ENCODE measurements at places on chromosomes 5 and 9. TPM values are rescaled to one million over a fixed set of nuclear protein-coding genes. Genes with fewer than 3 reads are reported as not detected.

DNA sequence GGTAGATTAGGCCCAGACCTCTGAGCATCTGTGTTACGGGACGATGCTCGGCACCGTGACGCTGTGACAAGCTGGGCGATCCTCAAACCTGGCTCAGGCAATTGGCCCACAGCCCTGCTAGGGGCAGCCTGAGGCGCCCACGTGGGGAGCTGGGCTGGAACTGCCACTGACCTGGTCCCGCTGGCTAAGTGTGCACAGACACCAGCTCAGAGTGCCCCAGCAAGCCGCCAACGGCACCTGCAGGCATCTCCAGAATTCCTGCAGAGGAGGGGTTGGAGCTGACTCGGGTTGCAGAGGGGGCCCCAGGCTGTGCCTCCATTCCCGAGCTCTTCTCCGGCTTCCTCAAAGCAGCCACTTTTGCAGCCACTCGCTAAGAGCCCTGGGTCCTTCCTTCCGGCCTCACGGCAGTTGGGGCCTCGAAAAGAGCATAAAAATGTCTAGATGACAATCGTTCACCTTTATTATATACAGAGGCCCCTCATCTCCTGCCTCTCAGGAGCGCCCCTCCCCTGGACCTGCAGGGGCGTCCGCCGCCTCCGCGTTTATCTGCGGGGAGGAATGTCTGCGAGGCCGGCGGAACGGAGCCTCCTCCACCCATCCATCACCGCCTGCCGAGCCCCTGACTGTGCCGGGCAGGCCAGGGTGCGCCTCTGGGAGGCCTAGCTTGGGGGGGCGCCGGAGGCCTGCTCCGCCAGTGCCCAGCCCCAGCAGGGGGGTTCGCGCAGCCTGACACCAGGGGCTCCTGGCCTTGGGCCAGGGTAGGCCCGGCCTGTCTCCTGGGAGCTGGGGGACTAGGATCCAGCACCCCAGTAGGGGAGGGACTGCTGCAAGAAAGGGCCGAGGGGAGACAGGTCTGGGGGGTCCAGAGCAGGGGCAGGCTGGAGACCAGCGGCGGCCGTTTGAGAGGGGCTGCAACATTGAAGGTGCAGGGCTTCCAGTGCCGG lies 144.9 kb downstream of the BARX1 start:
- H3K4me1 ChIP-seq, result peaks cover 18% of the 10 kb centered on the region
- no peak for DNase-seq
- H3K36me3 ChIP-seq, result no peaks in the 10 kb centered on the region
- no peak overlapping the region for H3K27ac ChIP-seq

DNA sequence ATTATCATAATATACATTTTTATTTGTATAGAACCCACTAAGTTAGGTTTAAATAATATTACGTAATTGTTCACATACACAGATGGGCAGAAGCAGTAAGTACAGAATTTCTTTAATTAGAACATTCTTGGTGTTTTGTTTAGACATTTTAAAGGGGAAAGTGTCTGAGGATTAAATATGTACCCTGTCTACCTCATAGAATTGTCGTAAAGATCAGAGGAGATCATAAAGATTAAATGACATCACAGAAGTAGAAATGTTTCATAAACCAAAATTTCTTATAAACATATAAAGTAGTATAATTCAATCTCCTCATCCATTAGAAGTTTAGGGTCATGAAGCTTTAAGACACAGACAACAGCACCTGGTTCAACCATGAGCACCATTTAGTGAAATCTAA lies 20.1 kb downstream of the DEPDC1B start:
- H3K36me3 ChIP-seq, result peaks cover 13% of the 10 kb centered on the region
- H3K27me3 ChIP-seq, result no peaks in the 10 kb centered on the region
- no peak for DNase-seq
- H3K27ac ChIP-seq, result no peak overlapping the region

GRCh38 chr5:78295035-78295961 lies 800 bp upstream of the AP3B1 start:
- DNase-seq, result peak; percentile 34
- H3K36me3 ChIP-seq, result peaks cover 1% of the 10 kb centered on the region
- H3K27me3 ChIP-seq, result peaks cover 4% of the 10 kb centered on the region

DNA sequence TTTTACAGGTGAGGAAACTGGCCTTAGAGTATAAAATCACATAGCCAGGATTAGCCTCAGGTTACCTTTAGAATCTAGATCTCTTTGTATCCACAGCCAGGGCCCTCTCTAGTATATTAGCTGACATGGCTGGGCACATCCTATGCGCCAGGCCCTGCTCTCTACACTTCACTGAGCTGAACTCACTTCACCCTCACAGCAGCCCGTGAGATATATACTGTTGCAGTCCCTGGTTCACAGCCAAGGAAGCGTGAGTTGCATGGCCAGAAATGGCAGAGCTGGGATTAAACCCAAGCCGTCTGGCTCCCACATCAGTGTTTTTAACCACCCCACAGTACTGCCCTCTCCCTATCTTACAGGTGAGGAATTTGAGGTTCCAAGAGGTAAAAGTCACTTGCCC lies 58.4 kb downstream of the DAB2IP start:
- no peak overlapping the region for H3K27ac ChIP-seq
- no peaks in the 10 kb centered on the region for H3K36me3 ChIP-seq
- peaks cover 12% of the 10 kb centered on the region for H3K4me1 ChIP-seq
- H3K4me3 ChIP-seq, result no peak overlapping the region
- DNase-seq, result no peak

DNA sequence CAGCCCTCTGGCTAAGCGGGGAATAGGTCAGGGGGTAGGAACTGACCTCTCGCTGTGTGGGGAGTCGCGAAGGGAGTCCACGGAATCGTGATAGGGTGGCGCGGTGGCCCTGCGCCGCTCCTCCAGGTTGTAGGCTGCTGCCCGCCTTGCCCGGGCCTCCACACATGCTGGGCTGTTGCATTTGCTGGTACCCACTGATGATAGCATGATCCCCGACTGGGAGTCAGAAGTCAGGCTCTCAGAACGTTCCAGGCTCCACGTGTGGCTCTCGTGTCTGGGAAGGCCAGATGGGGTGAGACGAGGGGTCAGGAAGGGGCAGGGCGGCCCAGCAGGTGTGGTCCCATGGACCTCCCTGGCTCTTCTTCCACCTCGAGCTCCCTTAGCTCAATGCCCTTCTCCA lies 56.0 kb downstream of the PSD2 start:
- H3K4me1 ChIP-seq, result no peaks in the 10 kb centered on the region
- H3K27ac ChIP-seq, result no peak overlapping the region
- DNase-seq, result no peak
- no peak overlapping the region for H3K4me3 ChIP-seq
- no peaks in the 10 kb centered on the region for H3K36me3 ChIP-seq

DNA sequence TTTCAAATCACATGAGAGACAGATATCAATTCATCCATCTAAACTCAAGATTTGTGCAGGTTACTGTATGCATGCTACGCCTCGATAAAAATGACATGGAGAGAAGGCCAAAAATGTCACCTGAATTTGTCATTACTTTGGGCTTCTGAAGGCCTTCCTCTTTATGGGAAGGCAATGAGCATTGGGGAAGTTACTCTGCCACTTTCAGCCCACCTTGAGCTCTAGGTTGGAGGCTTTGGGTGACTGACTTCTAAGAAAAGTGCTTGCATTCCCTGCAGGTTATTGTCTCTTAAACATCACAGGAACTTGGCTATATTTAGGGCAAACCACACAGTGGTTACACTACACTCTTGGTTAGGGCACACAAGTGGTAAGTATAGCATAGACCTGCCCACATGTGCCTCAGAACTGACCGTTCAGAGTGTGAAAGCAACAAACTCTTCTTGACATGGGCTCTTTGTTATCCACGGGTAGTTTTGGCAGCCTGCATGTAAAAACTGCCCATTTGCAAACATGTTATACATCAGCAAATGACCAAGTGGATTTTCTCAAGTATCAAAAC lies 169.5 kb downstream of the ZNF608 start:
- no peak overlapping the region for H3K4me3 ChIP-seq
- no peak overlapping the region for H3K27ac ChIP-seq
- H3K27me3 ChIP-seq, result no peaks in the 10 kb centered on the region
- peaks cover 69% of the 10 kb centered on the region for H3K4me1 ChIP-seq
- no peak for DNase-seq
- no peaks in the 10 kb centered on the region for H3K36me3 ChIP-seq

GRCh38 chr9:68973619-68974018 lies 40.3 kb downstream of the PRKACG start:
- H3K36me3 ChIP-seq, result no peaks in the 10 kb centered on the region
- peaks cover 3% of the 10 kb centered on the region for H3K4me1 ChIP-seq
- H3K27ac ChIP-seq, result no peak overlapping the region

DNA sequence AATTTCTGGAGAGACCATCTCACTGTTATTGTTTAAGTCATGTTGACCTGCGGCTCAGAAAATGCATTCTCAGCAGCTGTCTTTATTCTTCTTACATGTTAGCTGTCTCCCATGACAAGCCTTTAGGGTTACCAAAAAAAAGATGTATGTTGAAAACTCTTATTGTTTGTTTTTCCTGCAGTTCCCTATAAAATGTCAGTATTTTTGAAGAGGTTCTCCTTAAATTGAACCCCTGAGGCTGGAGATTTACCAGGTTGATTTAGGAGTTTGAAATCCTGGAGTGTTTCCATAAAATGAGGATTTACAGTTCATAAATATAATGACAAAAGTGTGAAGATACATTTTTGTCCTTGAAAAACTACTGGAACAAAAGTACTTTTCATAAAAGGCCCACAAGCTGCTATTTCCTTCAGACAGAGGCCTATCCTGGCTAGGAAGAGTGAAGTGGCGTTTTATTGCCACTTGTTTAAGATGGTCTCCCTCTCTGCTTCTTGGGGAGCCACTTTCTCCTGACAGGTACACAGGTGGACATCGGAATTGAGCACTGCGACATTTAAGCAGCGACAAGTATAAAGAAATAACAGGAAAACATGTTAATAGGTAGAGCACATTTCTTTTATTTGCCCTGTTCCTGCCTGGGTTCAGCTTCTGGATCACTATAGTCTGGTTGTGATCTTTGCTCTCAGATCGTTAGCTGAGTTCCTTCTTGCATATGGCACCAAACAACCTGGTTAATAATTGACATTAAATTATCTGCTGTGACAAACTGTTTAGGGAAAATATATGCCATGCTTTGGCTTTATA lies 344.8 kb upstream of the RPS23 start:
- no peaks in the 10 kb centered on the region for H3K27me3 ChIP-seq
- no peak for DNase-seq
- H3K27ac ChIP-seq, result peak overlapping the region; percentile 85
- H3K4me3 ChIP-seq, result no peak overlapping the region
- H3K36me3 ChIP-seq, result peaks cover 9% of the 10 kb centered on the region

DNA sequence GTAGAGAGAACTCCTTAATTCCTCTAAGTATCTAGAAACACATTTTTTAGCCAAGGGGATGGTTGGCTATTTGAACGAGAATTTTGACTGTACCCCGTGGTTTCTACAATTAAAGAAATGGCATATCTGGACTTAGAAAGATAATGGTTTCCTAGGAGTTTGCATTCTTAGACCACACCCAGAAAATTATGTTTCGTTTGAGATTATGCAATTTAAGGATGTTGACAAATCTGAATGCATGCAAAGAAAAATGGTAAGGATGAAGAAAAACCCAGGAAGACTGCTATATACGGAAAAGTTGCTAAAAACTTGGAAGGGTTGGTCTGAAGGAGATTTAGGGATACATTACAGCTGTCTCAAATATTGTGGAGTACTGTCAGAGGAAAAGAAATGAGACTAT lies 538.5 kb upstream of the WWC1 start:
- no peak for DNase-seq
- H3K36me3 ChIP-seq, result no peaks in the 10 kb centered on the region
- H3K27ac ChIP-seq, result no peak overlapping the region
- H3K27me3 ChIP-seq, result no peaks in the 10 kb centered on the region
- no peak overlapping the region for H3K4me3 ChIP-seq

- no peak overlapping the region for H3K27ac ChIP-seq
- no peak for DNase-seq
These were observed 379.9 kb upstream of the IRX4 start for GRCh38 chr5:2262620-2263019.

- H3K27ac ChIP-seq, result no peak overlapping the region
- peaks cover 16% of the 10 kb centered on the region for H3K4me1 ChIP-seq
- H3K36me3 ChIP-seq, result peaks cover 13% of the 10 kb centered on the region
- no peak for DNase-seq
These were observed 4.5 kb downstream of the DAP start for GRCh38 chr5:10756549-10756948.

DNA sequence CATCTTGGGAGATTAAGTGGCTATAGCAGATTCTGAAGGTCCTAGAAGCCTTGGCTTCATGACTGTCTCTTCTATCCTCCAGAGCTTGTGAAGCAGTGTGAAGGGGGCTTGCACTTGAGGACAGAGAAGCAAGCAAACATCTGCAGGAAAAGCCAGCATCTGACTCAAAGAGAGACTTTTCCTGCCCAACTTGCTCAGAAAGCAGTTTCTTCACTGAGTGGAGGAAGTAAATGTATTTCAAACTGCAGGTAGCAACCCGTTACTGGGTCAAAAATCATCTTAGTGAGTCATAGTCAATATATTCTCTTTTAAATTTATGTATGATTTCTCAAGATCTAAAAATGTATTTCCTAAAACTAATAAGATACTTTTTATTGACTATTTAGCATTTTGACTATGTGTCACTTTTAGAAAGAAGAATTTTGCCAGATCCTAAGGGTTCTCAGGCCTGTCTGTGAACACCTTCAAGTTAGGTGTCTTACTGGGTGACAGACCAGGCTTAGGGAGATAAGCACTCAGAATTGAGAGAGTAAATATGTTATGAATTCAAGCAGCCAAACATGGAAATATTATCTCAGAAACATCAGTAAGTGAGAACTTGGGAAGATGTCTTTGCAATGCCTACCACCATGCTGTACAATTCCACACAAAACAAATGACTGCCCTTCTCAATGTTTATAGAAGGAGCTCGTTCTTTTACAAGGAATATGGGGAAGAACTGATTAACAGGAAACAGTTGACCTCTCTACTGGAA lies 72.6 kb upstream of the DMAC1 start:
- no peaks in the 10 kb centered on the region for H3K27me3 ChIP-seq
- H3K4me1 ChIP-seq, result no peaks in the 10 kb centered on the region
- no peaks in the 10 kb centered on the region for H3K36me3 ChIP-seq
- no peak overlapping the region for H3K27ac ChIP-seq
- DNase-seq, result no peak
- H3K4me3 ChIP-seq, result no peak overlapping the region

DNA sequence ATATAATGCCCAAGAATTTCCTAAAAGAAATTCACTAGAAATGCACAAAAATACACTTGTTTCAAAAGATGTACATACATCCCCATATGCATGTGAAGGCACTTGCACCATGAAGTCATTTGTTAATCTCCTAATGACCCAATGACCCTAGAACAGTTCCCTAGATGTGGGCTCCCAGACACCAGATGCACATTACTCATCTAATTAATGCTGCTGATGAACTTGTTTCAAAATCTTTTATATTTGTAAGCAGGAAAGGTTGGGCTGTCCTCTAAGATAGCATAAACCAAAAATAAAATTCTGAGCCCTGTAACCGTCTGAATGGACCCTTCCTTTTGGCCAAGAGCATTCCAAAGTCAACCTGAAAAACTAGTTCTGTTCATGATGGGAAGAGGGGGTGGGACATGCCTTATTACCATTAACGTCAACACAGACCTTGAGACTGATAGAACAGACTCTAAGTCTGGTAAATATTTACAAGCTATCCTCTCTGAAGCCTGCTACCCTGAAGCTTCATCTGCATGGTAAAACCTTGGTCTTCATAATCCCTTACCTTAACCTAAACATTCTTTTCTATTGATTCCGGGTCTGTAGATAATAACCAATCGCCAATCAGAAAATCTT lies 91.0 kb upstream of the DAPK1 start:
- DNase-seq, result no peak
- peaks cover 16% of the 10 kb centered on the region for H3K27me3 ChIP-seq
- H3K36me3 ChIP-seq, result no peaks in the 10 kb centered on the region

Gene C9
- total RNA-seq, result not detected

Gene LIX1
- total RNA-seq, result 0.31 TPM

Gene CENPP
- 6.9 TPM for total RNA-seq

Gene OBP2A
- total RNA-seq, result not detected

Gene CKMT2
- total RNA-seq, result 3.7 TPM

Measured in progenitor cell of endocrine pancreas (in vitro differentiated cells).